ENCODE measurements at places on chromosomes 2 and 18.

- no peak for DNase-seq
Measured at GRCh38 chr2:28296243-28296642, 96.4 kb upstream of the FOSL2 start.

DNA sequence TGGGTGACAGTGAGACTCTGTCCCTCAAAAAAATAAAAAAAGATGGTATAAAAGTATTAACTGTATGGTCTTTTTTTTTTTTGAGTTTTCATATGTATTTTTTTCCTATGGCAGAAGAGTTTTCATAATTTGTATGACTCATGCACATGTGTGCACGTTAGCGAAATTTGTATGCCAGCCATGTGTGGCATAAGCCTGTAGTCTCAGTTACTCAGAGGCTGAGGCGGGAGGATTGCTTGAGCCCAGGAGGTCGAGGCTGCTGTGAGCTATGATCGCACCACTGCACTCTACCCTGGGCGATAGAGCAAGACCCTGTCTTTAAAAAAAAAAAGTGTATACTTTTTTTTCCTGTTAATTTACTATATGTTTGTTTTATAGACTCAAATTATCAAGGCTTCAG is 160.8 kb downstream of the TGIF1 start:
- DNase-seq, result no peak

DNA sequence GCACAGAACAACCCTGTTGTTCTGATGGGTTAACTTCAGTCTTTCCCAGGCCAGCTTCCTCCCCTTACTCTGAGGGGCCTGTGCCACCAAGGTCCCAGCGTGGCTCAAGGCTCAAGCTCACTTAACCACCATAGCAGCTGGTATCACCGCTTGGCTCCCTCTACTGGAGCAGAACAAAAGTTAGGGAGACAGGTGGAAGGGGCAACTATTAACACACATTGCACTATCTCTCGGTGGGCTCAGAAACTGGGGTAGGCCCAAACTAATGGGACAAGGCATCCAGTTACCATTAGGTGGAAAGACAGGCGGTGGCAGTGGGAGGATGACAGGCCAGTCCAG is 88.7 kb upstream of the ATL2 start:
- no peak for DNase-seq

DNA sequence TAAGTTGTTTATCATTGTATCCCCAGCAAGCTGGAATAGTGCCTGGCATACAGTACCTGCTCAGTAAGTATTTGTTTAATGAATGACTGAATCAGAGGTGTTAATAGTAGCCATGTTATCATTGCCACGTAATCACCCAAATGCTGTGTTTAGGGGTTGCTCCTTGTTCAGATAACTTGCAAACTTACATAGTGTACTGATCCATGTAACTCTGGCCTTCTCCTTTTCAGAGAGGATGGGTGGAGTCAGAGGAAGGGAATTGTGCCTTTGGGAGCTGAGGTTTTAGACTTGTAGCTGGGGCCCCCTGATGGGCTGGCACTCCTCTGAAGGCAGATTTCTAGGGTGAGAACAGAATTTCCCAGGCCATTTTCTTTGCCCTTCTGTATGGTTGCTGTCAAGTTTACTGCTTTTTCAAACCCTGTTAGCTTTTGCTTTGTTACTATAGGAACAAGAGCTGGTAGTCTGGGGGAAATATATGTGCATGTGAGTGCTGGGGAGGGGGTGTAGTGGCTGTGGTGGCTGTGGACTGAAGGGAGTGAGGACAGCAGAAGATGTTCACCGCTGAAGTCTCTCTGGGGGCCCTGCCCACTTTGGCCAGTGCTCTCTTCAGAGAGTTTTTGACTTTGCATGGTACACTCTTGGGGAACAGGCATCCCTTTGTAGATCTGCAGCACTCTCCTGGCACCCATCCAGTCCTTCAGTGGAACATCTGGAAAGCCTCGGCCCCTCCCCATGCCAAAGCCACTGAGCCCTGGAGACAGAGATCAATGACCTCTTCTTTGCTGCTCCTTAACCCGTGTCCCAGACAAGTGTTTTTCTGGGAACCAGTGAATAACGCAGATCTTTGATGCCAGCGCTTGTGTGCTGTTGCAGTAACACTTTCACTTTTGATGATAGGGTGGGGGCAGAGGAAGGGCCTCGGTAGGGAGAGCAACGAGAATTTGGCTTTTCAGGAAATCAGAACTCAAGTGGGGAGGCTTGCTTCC is 209.0 kb downstream of the PRKCE start:
- DNase-seq, result no peak

DNA sequence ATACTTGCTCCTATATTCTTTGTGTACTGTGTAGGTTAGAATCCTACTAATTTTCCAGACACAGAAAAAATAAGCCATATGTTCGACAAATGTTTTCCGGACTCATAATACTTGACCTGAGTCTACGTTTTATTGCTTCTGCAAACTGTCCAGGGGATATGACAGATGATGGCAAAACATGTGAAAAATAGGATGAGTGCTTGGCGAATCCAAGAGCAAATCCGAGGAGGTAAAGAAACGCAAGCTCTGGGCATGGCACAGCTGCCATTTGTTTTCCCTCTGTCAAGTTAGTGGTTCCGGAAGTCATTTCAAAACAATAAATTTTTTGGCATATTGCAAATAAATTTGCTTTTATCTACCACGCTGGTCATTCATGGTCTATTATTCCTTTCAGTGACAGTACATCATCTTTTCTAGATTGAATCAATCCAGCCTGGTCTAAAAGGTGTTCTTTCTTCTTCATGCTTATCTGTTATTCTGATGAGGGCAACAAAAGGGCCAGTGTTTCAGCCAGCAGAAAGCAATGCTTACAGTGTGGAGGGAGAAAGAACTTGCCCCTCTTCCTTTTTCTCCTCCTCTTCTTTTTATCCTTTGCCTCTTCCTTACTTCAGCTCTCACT is 476.1 kb upstream of the SOX11 start:
- no peak for DNase-seq

- DNase-seq, result no peak
Measured at GRCh38 chr2:46666044-46666679, 186.8 kb downstream of the TMEM247 start.

- DNase-seq, result no peak
Measured at GRCh38 chr2:151853070-151853758, 25.0 kb upstream of the ARL5A start.

GRCh38 chr18:79397830-79398761 is 2.4 kb downstream of the NFATC1 start:
- no peak for DNase-seq

- no peak for DNase-seq
Measured at GRCh38 chr2:124834331-124834730, 809.2 kb downstream of the CNTNAP5 start.

DNA sequence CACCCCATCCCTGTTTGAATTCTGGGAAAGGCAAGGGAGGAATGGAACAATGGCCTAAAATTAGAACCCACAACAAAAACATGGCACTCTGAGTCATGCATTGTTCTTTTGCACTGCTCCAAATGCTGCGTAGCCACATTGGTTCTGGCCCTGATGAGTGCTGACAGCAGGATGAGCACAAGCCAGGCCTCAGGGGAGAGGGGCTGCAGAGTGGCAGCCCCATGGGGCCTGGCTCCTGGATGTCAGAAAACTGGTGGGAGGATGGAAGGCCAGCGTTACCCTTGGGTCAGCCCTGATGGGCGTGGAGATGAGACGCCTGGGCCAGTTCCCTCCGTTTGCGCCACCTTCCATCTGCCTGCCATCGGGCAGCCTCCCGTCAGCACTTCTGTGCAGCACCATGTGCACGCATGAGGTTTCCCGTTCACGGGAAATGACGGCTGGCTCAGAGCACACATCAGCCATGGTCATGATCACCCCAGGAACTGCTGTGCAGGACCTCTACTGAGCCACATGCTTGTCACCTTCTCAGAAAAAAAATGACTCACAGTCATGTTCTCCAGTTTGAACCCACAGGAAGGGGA is 65.6 kb downstream of the CYP26B1 start:
- no peak for DNase-seq

Measured in stimulated activated CD8-positive, alpha-beta memory T cell treated with anti-CD3 and anti-CD28 coated beads, Interleukin-2, amount 100 ng/mL, for 48 hours (primary cell).